ENCODE measurements at places on chromosomes 12 and 14.

DNA sequence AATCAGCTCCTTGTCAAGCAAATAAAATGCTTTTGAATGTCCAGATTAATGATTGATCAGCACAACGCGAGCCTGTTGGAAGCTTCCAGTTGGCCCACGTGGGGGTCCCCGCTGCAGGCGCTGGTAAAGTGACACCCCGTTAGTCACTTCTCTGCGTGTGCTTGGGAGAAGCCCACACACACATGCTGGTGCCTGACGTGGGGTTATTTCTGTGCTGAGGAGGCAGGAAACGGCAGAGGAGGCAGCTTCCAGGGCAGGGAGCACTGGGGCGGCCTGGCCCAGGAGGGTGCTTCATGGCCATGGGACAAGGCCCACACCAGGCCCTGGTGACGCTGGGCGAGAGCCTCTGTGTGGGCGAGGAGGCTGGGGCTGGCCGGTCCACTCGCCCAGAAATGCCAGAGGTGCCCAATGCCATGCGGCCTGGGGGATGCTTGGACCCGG is 101.5 kb downstream of the KIF26A start:
- H3K4me1 ChIP-seq = no peaks in the 10 kb centered on the region
- DNase-seq = no peak
- H3K27ac ChIP-seq = no peak overlapping the region

DNA sequence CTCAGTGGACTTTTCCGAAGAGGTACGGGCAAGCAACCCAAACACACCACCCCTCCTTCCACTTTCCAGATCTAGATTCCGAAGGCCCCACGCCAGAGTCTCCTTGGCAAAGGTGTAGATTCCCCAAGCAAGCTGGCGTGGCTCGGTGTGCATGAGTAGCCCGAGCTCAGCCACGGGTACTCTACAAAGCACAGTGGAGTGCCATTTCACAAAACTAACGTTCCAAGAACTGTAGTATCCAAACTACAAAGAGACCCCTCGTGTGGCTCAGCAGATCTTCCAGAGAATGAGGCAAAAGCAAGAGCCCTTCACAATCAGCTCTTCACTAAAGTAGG is 72.1 kb downstream of the FOXN3 start:
- no peaks in the 10 kb centered on the region for H3K4me1 ChIP-seq
- H3K27ac ChIP-seq = no peak overlapping the region
- no peaks in the 10 kb centered on the region for H3K27me3 ChIP-seq

GRCh38 chr12:110613071-110613770 is 708 bp upstream of the TCTN1 start:
- peaks cover 3% of the 10 kb centered on the region for H3K36me3 ChIP-seq
- H3K27me3 ChIP-seq = no peaks in the 10 kb centered on the region
- H3K27ac ChIP-seq = peak overlapping the region; percentile 71
- H3K4me1 ChIP-seq = peaks cover 7% of the 10 kb centered on the region
- DNase-seq = no peak
- peak overlapping the region; percentile 75 for H3K4me3 ChIP-seq

GRCh38 chr14:39102969-39103957 is at the start of gene SEC23A:
Gene SEC23A (minus strand): TSS chr14:39103235. CDS start chr14:39096118, 7,117 bp downstream.
- peak within 1 kb of the TSS; percentile 95 for H3K4me3 ChIP-seq
- H3K27ac ChIP-seq = peak within 1 kb of the TSS; percentile 95
- H3K36me3 ChIP-seq = no peaks in the 10 kb centered on the region
- no peaks in the 10 kb centered on the region for H3K27me3 ChIP-seq
- peak; percentile 80 for DNase-seq
- H3K4me1 ChIP-seq = no peaks in the 10 kb centered on the region

GRCh38 chr12:69994724-69995173 is 169.7 kb downstream of the MYRFL start:
- H3K36me3 ChIP-seq = no peaks in the 10 kb centered on the region
- no peak for DNase-seq
- H3K27me3 ChIP-seq = no peaks in the 10 kb centered on the region
- H3K27ac ChIP-seq = no peak overlapping the region

DNA sequence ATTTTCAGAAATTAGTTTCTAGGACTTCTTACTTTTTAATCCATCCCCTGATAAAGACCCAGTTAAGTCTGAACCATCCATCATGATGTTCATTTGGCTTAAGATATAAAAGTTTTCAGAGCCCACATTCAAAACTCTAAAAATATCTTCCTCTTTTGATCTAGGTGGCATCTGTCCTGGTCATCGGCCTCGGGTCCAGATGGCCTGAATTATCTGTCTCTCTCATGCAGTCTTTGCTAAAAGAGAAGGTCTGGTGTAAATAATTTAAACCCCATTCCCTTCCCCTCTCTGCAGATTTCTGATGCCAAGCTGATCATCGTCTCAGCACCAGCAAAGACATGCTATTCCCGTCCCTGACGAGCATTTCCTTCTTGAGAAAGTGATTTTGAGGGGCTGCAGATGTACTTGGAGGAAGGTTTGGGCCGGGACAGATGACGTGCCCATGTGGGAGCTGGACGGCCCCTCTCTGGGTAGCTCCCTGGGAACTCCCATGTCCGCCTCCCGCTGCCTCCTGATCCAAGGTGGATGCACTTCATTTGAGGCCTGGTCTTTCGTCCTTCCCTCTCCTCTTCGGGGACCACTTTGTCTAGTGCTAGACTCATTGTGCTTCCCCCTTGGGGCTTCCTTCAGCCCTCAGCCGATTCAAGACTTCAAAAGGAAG is 173.0 kb upstream of the PRMT8 start:
- H3K36me3 ChIP-seq = no peaks in the 10 kb centered on the region
- no peak overlapping the region for H3K4me3 ChIP-seq
- H3K27me3 ChIP-seq = peaks cover 12% of the 10 kb centered on the region
- peaks cover 23% of the 10 kb centered on the region for H3K4me1 ChIP-seq

DNA sequence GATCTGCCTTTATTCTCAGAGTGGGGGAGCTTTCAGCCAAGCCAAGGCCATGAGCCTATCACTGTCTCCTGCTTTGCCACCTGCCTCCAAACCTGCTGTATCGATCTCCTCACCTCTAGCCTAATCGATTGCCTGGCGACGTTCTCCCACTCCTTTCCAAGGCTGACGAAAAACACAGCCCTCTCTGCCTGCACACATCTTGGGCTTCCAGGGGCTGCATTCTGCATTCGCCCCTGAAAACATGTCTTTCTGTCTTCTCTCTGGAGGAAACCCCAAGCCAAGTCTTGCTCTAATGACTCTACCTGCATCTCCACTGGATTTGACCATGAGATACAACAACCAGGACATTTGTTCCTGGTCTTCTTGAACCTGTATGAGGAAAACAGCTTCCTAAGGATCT is 540.7 kb downstream of the BCL11B start:
- H3K4me3 ChIP-seq = no peak overlapping the region
- no peak for DNase-seq
- no peaks in the 10 kb centered on the region for H3K36me3 ChIP-seq
- no peaks in the 10 kb centered on the region for H3K27me3 ChIP-seq
- H3K4me1 ChIP-seq = no peaks in the 10 kb centered on the region

GRCh38 chr12:89873745-89874144 is 165.1 kb upstream of the ATP2B1 start:
- H3K27ac ChIP-seq = no peak overlapping the region
- no peaks in the 10 kb centered on the region for H3K36me3 ChIP-seq

- H3K36me3 ChIP-seq = no peaks in the 10 kb centered on the region
- peak overlapping the region; percentile 73 for H3K27ac ChIP-seq
- no peaks in the 10 kb centered on the region for H3K27me3 ChIP-seq
- peak; percentile 74 for DNase-seq
- H3K4me3 ChIP-seq = no peak overlapping the region
- H3K4me1 ChIP-seq = peaks cover 29% of the 10 kb centered on the region
Measured at GRCh38 chr14:71438684-71439083, 493.5 kb upstream of the RGS6 start.

DNA sequence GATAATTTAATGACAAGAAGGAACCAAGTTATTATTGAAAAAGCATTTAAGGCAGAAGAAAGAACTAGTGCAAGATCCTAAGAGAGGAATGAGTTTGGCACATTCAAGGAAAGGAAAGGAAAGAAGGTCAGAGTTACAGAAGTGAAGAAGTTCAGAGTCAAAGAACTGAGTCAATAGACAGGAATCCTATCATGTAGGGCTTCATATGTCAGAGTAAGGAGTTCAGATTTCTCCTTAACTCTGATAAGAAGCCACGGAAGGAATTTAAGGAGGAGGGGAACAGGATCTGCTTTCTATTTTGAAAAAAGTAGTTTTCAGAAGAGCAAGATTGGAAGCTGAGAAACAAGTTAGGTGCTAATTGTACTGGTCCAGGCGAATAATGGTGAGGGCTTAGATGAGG is 223.1 kb upstream of the FOXN3 start:
- H3K36me3 ChIP-seq = no peaks in the 10 kb centered on the region
- H3K27ac ChIP-seq = no peak overlapping the region
- H3K27me3 ChIP-seq = no peaks in the 10 kb centered on the region
- DNase-seq = peak; percentile 69
- H3K4me3 ChIP-seq = no peak overlapping the region
- H3K4me1 ChIP-seq = no peaks in the 10 kb centered on the region

DNA sequence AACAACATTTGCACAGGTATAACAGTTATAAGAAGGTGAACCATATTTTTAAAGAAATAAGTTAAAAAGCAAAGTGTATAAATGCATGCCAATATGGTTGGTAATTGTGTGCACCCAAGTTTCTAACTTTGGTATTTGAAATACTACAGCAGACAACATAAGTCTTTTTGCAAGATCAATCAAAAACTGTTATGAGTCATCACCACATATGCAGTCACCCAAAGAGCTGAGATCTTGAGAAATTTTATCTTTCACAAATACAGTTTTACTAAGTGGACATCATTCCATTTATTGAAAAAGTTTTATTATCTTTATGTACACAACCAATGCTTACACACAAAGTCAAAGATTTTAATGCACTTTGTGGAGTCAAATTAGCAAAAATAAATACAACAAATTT is 7.0 kb upstream of the ACSS3 start:
- H3K36me3 ChIP-seq = no peaks in the 10 kb centered on the region
- H3K4me1 ChIP-seq = no peaks in the 10 kb centered on the region
- no peak overlapping the region for H3K27ac ChIP-seq
- no peaks in the 10 kb centered on the region for H3K27me3 ChIP-seq
- no peak overlapping the region for H3K4me3 ChIP-seq

DNA sequence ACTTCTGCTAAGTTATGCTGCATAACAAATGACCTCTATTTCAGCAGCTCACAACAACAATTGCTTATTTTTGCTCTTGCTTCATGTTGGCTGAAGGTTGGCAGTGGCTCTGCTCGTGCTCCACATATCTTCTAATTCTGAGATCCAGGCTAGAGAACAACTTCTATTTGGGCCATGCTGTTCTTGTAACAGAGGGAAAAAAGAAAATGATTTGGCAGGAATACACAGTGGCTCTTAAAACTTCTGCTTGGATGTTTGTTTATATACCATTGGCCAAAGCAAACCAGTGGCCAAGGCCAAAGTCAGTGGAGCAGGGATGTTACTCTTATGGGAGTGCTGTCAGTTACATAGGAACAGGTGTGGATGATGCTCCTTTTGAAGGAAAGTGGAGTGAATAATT is 32.1 kb downstream of the GPHN start:
- DNase-seq = no peak
- no peaks in the 10 kb centered on the region for H3K27me3 ChIP-seq
- H3K36me3 ChIP-seq = no peaks in the 10 kb centered on the region
- H3K27ac ChIP-seq = no peak overlapping the region

GRCh38 chr14:104691546-104692260 is 2.3 kb downstream of the INF2 start:
- H3K36me3 ChIP-seq = peaks cover 5% of the 10 kb centered on the region
- DNase-seq = no peak
- peaks cover 62% of the 10 kb centered on the region for H3K4me1 ChIP-seq
- H3K27me3 ChIP-seq = no peaks in the 10 kb centered on the region

GRCh38 chr12:123905319-123905925 is 67.2 kb downstream of the CCDC92 start:
- H3K27me3 ChIP-seq = no peaks in the 10 kb centered on the region
- peak; percentile 59 for DNase-seq
- H3K36me3 ChIP-seq = no peaks in the 10 kb centered on the region
- no peak overlapping the region for H3K4me3 ChIP-seq
- no peak overlapping the region for H3K27ac ChIP-seq
- H3K4me1 ChIP-seq = peaks cover 4% of the 10 kb centered on the region

- H3K27ac ChIP-seq = no peak overlapping the region
- no peaks in the 10 kb centered on the region for H3K4me1 ChIP-seq
- no peaks in the 10 kb centered on the region for H3K27me3 ChIP-seq
- no peak overlapping the region for H3K4me3 ChIP-seq
- no peak for DNase-seq
Measured at GRCh38 chr12:60162988-60163720, 567.3 kb downstream of the SLC16A7 start.

DNA sequence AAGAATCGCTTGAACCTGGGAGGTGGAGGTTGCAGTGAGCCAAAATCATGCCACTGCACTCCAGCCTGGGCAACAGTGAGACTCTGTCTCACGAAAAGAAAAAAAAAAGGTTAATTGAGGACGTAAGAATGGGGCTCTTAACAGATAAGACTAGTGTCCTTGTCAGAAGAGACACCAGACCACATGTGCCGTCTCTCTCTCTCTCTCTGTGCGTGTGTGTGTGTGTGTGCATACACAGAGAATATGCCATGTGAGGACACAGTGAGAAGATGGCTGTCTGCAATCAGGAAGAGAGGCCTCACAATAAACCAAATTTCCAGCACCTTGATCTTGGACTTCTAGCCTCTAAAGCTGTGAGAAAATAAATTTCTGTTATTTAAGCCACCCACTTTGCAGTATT is 11.7 kb upstream of the ERC1 start:
- peaks cover 17% of the 10 kb centered on the region for H3K27me3 ChIP-seq
- H3K4me3 ChIP-seq = no peak overlapping the region
- no peaks in the 10 kb centered on the region for H3K36me3 ChIP-seq
- H3K4me1 ChIP-seq = peaks cover 9% of the 10 kb centered on the region

DNA sequence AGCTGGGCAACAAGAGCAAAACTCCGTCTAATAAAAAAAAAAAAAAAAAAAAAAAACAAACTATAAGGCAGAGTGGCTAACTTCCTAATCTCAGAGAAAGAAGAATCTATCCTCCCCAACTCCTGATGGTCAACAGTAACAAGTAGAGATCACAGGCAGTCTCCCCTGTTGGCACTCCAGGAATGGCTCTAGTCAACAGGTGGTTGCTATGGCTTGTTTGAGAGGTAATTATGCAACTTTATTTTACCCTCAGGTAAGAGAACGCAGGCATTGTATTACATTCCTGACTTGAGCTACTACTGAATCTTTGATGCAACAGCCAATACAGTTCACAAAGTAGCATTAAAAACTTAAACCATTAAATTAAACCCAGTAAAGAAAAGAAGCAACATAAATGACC is 180.3 kb downstream of the DICER1 start:
- no peaks in the 10 kb centered on the region for H3K36me3 ChIP-seq
- peaks cover 2% of the 10 kb centered on the region for H3K27me3 ChIP-seq
- H3K4me3 ChIP-seq = no peak overlapping the region
- H3K27ac ChIP-seq = no peak overlapping the region

DNA sequence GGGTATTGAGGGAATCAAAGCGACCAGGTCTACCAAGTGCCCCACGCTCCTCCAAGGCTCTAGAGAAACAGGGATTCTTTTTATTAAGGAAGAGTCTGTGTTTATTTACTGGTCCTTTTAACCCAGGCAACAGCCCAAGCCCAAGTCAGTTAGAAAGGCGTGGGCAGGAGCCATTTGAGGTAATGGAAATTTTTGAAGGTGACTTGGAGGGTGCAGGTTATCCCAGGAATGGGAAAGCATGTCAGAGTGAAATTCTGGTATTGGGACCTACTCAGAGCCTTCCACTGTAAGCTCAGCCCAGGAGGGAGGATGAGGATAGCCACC is 2.9 kb downstream of the SLC6A12 start:
- no peaks in the 10 kb centered on the region for H3K36me3 ChIP-seq
- H3K27ac ChIP-seq = no peak overlapping the region
- H3K27me3 ChIP-seq = peaks cover 28% of the 10 kb centered on the region
- no peak overlapping the region for H3K4me3 ChIP-seq

- no peak overlapping the region for H3K27ac ChIP-seq
- no peaks in the 10 kb centered on the region for H3K4me1 ChIP-seq
- DNase-seq = peak; percentile 8
- H3K36me3 ChIP-seq = no peaks in the 10 kb centered on the region
- no peaks in the 10 kb centered on the region for H3K27me3 ChIP-seq
Measured at GRCh38 chr14:36173161-36173560, 3.4 kb downstream of the PTCSC3 start.

Data from astrocyte (in vitro differentiated cells and primary cell).